Kidney (tissue), 22 donors: ENCODE measurements at places on chromosomes 7 and 10. TPM values are rescaled to one million over a fixed set of nuclear protein-coding genes. Genes with fewer than 3 reads are reported as not detected.

The TRIM50 gene
- polyA plus RNA-seq: 14.0 TPM

The FANK1 gene
- polyA plus RNA-seq: 8.6 TPM

The DYNC1I1 gene
- polyA plus RNA-seq: 2.3 TPM

The DIP2C gene
- 6.2 TPM for polyA plus RNA-seq

The TRPV5 gene
- 1.3 TPM for polyA plus RNA-seq

The ZNF727 gene
- not detected for polyA plus RNA-seq

The DYDC2 gene
- polyA plus RNA-seq: 0.22 TPM

The CLCN1 gene
- polyA plus RNA-seq: not detected

The PHKG1 gene
- polyA plus RNA-seq: not detected

The LRRC18 gene
- polyA plus RNA-seq: not detected

The SPDYE1 gene
- not detected for polyA plus RNA-seq

The CYP3A7 gene
- 0.69 TPM for polyA plus RNA-seq

The TMEM106B gene
- 21.1 TPM for polyA plus RNA-seq

The FBXO24 gene
- polyA plus RNA-seq: 0.95 TPM

The SPDYE6 gene
- not detected for polyA plus RNA-seq

DNA sequence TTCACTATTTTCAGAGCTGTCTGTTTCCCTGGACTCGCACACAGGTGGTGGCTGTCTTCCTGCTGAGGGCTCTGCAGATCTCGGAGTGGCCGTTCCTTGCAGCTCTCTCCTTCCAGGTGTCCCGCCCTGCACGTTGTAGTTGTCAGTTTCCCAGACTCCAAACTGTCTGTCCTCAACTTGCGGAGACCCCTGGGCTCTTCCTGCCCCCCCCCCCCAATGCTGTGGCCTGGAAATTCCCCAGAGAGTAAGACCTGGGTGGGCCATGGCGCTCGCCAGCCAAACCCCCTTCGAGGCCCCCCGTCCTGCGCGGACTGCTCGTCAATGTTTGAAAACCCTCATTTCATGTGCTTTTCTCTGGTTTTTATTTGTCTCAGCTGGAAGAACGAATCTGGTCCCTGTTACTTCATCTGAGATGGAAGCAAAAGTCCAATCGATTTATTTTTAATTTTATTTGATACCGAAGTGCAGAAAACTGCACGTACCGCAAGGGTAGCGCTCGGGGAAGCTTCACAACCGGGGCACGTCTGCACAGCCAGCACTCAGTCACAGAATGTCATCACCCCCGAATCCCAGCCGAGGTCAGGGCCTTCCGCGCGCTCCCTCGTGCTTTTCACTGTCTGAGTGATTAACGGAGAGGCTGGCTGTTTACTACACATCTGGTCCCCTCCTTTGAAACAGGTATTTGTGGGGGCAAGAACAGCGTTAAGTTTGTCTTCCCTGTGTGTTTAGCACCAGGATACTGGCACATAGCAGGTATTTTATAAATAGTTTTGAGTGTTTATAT lies 46.4 kb upstream of the NKX6-2 start:
- H3K27me3 ChIP-seq: peaks cover 2% of the 10 kb centered on the region
- H3K27ac ChIP-seq: no peak overlapping the region
- no peak for DNase-seq
- no peak overlapping the region for H3K4me3 ChIP-seq
- no peaks in the 10 kb centered on the region for H3K36me3 ChIP-seq

GRCh38 chr7:145732521-145732920 lies 384.1 kb upstream of the CNTNAP2 start:
- H3K27me3 ChIP-seq: no peaks in the 10 kb centered on the region
- H3K36me3 ChIP-seq: no peaks in the 10 kb centered on the region

DNA sequence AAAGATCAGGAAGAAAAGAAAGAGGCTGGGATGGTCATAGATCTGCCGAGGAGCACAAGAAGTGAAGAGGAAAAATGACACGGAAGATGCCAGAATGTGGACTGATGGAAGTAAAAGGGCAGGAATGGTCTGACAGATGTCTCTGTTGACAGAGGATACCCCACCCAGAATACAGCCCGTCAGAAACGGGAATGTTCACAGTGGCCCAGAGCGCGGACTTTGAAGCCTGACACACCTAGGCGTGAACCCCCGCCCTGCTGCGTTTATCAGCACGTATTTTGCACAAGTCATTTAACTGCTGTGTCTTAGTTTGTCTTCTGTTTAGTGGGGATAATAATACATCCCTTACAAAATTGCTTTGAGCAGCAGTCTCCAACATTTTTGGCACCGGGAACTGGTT lies 27.1 kb downstream of the AKR1B1 start:
- H3K4me3 ChIP-seq: no peak overlapping the region
- H3K36me3 ChIP-seq: no peaks in the 10 kb centered on the region
- no peak for DNase-seq
- no peaks in the 10 kb centered on the region for H3K4me1 ChIP-seq
- H3K27me3 ChIP-seq: no peaks in the 10 kb centered on the region

GRCh38 chr7:51141451-51142003 lies 175.1 kb downstream of the COBL start:
- no peak overlapping the region for H3K4me3 ChIP-seq
- DNase-seq: no peak
- H3K27me3 ChIP-seq: no peaks in the 10 kb centered on the region
- H3K36me3 ChIP-seq: no peaks in the 10 kb centered on the region

- no peak overlapping the region for H3K27ac ChIP-seq
- H3K27me3 ChIP-seq: no peaks in the 10 kb centered on the region
- no peaks in the 10 kb centered on the region for H3K4me1 ChIP-seq
- H3K4me3 ChIP-seq: no peak overlapping the region
- DNase-seq: peak; percentile 5
These were observed 791.7 kb downstream of the REEP3 start for GRCh38 chr10:64312876-64313275.

- DNase-seq: no peak
- no peaks in the 10 kb centered on the region for H3K4me1 ChIP-seq
- no peak overlapping the region for H3K27ac ChIP-seq
- no peak overlapping the region for H3K4me3 ChIP-seq
- H3K27me3 ChIP-seq: no peaks in the 10 kb centered on the region
These were observed 573.5 kb downstream of the TNS3 start for GRCh38 chr7:47008461-47008860.

DNA sequence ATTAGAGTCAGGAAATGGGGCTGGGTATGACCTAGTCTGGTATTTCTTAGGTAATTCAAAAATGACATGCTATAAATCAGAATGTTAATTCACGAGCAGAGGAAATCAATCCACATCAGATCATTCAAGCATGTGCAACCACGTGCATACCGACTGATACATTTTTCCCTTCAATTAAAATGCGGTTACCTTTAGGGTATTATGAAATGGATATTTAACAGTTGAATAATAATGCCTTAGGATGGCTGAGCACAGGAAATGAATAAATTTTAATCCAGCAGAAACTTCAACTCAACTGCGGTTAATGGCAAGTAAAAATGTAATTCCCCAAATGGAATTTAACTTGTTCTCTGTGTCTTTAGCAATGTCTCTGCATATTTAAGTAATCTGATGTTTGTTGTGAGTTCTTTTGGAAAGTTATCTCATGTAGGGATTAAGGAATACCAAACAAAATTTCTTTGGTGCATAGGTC lies 9.2 kb downstream of the CPA2 start:
- no peak overlapping the region for H3K4me3 ChIP-seq
- H3K27me3 ChIP-seq: no peaks in the 10 kb centered on the region
- H3K27ac ChIP-seq: no peak overlapping the region
- H3K4me1 ChIP-seq: peaks cover 2% of the 10 kb centered on the region
- no peaks in the 10 kb centered on the region for H3K36me3 ChIP-seq

- no peak overlapping the region for H3K27ac ChIP-seq
- H3K27me3 ChIP-seq: no peaks in the 10 kb centered on the region
- no peak overlapping the region for H3K4me3 ChIP-seq
- no peak for DNase-seq
- no peaks in the 10 kb centered on the region for H3K36me3 ChIP-seq
- H3K4me1 ChIP-seq: no peaks in the 10 kb centered on the region
These were observed 83.7 kb downstream of the C10orf105 start for GRCh38 chr10:71635867-71636266.

- H3K27me3 ChIP-seq: no peaks in the 10 kb centered on the region
- H3K36me3 ChIP-seq: no peaks in the 10 kb centered on the region
- H3K4me3 ChIP-seq: no peak overlapping the region
- no peak for DNase-seq
- no peak overlapping the region for H3K27ac ChIP-seq
- H3K4me1 ChIP-seq: no peaks in the 10 kb centered on the region
These were observed 179.5 kb downstream of the ADAM12 start for GRCh38 chr10:126208726-126209302.

GRCh38 chr7:134879815-134880475 lies 100.5 kb downstream of the CALD1 start:
- no peak overlapping the region for H3K27ac ChIP-seq
- DNase-seq: no peak
- H3K4me1 ChIP-seq: no peaks in the 10 kb centered on the region

DNA sequence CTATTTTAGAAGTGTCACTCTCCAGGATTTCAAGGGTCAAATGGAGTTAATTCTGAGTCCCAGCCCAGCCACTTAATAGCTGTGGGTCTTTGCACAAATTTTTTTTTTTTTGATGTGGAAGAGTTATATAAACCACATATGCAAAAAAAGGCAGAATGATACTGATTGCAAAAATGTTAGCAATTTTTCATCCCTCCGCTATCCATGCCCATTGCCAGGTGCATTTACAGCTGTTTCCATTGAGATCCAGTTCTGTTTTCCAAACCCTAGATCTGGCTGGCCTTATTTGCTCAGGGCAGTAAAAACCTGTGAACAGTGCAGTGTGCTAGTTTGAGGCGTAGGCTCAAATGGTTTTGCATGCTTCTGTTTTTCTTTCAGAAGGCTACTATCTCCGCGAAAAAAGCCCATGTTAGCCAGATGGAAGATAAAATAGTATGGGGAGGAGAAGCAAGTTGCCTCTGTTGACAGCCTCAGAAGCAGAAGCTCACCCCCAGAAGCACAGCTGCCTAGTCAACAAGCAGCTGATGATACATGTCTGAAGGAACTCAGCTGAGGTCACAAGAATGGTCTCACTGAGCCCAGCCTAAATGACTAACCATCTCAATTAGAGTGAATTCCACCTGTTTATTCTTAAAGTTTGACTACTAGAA lies 997 bp upstream of the ZNF138 start:
- no peak overlapping the region for H3K4me3 ChIP-seq
- no peaks in the 10 kb centered on the region for H3K36me3 ChIP-seq
- no peak overlapping the region for H3K27ac ChIP-seq
- no peaks in the 10 kb centered on the region for H3K27me3 ChIP-seq
- DNase-seq: no peak

- no peaks in the 10 kb centered on the region for H3K4me1 ChIP-seq
- no peaks in the 10 kb centered on the region for H3K27me3 ChIP-seq
- H3K27ac ChIP-seq: no peak overlapping the region
- DNase-seq: no peak
- H3K4me3 ChIP-seq: no peak overlapping the region
- no peaks in the 10 kb centered on the region for H3K36me3 ChIP-seq
These were observed 101.0 kb downstream of the HERPUD2 start for GRCh38 chr7:35593899-35594298.

DNA sequence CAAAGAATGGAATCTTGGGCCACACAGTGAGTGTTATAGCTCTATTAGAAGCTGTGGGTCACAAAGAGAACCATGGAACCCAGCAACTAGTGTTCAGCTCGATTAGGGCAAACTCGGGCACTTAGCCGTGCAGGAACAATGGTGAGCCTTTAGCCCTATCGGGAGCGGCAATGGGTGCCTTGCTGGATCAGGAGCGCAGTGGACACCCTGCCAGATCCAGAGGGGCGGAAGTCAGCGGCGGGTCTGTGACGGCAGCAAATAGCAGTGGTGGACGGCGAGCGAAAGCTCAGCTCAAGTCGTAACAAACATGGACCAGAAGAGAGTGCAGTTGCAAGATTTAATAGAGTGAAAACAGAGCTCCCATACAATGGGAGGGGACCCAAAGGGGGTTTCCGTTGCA lies 43.9 kb upstream of the NRG3 start:
- H3K27me3 ChIP-seq: no peaks in the 10 kb centered on the region
- no peaks in the 10 kb centered on the region for H3K36me3 ChIP-seq
- no peak overlapping the region for H3K27ac ChIP-seq
- no peak overlapping the region for H3K4me3 ChIP-seq

- H3K36me3 ChIP-seq: no peaks in the 10 kb centered on the region
- no peak overlapping the region for H3K27ac ChIP-seq
- peaks cover 2% of the 10 kb centered on the region for H3K4me1 ChIP-seq
- DNase-seq: no peak
- H3K27me3 ChIP-seq: no peaks in the 10 kb centered on the region
These were observed 22.4 kb upstream of the DMTF1 start for GRCh38 chr7:87129848-87130247.

DNA sequence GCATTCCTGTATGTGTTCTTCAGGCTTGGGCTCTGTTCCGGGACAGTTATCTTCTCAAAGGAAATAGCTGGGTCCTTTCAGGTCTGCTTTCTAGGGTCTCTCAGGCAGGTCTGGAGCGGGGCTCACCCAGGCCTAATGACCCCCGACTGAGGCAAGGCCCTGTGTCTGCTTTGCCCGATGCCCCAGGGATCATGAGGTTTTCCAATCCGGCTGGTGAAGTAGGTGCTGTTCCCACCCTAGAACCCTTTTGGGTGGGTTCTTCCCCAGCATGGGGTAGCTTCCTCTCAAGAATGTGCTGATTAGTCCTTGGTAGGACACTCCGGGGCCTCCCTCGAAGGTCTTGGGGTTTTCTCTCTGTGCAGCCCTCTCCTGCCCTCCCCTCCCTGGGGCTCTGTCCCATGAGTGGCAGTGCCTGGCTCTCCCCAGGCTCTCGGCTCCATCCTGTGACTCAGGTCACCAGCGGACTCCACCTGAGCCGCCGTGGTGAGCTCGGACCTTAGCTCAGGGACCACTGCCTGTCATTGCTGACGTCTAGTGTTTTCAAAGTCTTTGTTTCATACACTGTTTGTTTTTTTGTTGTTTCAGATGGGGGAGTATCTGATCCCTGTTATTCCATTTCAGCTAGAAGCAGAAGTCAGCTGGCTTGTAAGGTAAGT lies 71.0 kb upstream of the NKX6-2 start:
- H3K27me3 ChIP-seq: no peaks in the 10 kb centered on the region
- H3K4me3 ChIP-seq: no peak overlapping the region
- DNase-seq: no peak
- H3K36me3 ChIP-seq: no peaks in the 10 kb centered on the region
- H3K27ac ChIP-seq: no peak overlapping the region

DNA sequence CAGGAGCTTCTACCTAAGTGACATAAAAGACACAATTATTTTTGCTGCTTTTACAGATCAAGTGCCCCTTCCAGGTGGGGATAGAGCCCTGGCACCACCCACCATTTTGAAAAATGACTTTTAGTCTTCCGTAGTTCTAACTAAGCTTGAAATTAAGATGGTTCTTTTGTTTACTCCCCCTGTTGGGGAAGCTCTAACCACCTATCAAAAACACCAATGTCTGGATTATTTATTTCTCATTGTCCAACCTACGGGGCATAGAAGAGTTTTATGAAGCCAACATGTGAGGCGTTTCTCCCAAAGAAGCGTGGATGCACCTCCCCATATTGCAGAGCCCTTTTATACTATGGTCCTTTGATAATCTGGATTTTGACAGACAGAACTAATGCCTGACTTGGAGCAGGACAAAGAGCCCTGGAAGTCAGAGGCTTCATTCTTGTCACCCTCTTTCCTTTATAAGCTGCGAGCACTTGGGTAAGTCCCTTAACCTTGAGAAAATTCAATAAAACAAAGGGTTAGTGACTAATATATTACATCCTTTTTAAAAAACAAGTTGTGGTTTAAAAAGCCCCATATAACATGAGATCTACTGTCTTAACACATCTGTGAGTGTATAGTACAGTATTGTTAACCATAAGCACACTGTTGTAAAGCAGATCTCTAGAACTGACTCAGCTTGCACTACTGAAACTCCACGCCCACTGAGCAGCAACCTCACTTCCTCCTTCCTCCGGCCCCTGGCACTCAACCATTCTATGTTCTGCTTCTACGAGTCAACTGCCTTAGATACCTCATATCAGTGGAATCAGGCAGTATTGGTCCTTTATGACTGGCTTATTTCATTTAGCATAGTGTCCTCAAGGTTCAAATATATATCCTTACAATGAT lies 67.5 kb downstream of the ATXN7L1 start:
- H3K4me1 ChIP-seq: no peaks in the 10 kb centered on the region
- no peak overlapping the region for H3K27ac ChIP-seq
- no peaks in the 10 kb centered on the region for H3K27me3 ChIP-seq
- H3K36me3 ChIP-seq: no peaks in the 10 kb centered on the region
